ENCODE measurements at places on chromosomes 1 and 21. TPM values are rescaled to one million over a fixed set of nuclear protein-coding genes. Genes with fewer than 3 reads are reported as not detected.
A peak's percentile ranks its signal among the peaks of the same experiment; 100 is the strongest.

GRCh38 chr1:76336931-76337371, 262.4 kb downstream of the ST6GALNAC3 start:
- DNase-seq, result peak; percentile 48

GRCh38 chr1:86140281-86140880, 16.2 kb downstream of the COL24A1 start:
- DNase-seq, result no peak

GRCh38 chr21:32001390-32001789, 128.6 kb downstream of the HUNK start:
- no peak for DNase-seq

GRCh38 chr1:184866991-184867788, 107.1 kb downstream of the NIBAN1 start:
- DNase-seq, result peak; percentile 91

DNA sequence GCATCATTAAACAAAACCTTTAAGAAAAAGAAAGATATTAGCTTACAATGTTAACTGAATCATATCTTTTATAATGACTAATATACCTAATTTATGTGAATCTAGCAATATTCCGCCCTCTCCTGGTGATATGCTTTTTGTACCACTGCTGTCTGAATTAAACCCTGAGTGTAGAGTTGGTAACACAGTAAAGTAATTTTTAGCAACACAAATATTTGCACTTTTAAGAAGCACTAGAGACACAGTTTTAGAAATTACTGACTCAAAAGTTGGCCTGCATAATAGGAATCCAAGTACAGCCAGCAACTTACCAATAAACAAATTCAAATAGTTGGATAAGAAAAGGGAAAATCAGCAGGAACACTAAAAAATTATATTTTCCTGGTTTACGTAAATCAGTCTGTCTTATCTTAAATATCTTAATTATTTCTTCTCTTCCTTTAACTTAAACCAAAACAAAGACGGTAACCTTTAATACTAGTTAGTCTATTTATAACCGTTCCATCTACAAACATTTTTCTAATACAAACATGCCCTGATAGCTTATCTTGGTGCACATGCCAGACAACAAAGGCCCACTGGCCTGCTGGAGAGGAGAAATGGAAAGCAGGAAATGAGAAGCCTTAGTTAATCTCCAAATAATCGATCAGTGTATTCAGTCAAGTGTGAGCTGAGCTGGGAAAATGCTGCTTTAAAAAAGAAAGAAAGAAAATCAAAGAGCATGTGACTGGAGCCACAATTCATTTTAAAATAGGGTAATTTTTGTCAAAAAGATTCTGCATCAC, 246.0 kb downstream of the RERE start:
- DNase-seq, result peak; percentile 20

DNA sequence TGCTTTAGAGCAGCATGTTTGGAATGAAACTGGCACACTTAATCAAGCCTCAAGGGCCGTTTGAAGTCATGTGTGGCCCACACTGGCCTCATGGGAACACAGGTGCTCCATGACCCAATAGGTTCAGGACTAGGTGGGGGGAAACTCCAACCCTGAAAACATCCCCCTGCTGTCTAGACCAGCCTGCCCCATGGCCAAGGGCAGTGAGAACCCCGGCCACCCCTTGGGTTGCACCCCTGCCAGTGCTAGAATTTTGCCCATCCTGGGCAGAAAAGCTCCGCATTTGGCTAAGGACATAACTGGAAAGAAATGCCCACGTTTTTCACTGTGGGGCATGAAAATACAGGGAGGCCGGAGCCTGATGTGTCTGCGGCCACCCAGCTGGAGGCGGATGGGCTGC, 6.1 kb upstream of the PTGER3 start:
- no peak for DNase-seq

- DNase-seq, result no peak
Measured at GRCh38 chr1:46526013-46526690, 25.3 kb downstream of the KNCN start.

DNA sequence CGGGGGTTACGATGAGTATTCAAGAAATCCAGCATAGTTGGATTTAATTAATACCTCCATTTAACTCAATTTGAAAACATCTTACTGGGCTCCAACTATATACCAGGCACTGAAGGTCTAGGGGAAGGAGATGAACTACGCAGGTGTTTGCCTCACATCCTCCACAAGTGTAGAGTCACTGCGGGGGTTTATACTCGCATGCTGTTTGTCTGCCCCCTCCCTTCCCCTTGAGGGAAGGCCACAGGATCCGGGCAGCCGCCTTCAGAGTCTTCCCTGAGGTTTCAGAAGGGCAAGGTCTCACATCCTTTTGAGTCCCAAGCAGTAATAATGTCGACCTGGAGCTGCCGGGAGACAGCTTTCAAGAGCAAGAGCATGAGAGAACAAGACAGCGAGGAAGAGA, 142.4 kb upstream of the GALNT2 start:
- no peak for DNase-seq

GRCh38 chr1:18398791-18399530, 81.8 kb upstream of the KLHDC7A start:
- DNase-seq, result no peak

DNA sequence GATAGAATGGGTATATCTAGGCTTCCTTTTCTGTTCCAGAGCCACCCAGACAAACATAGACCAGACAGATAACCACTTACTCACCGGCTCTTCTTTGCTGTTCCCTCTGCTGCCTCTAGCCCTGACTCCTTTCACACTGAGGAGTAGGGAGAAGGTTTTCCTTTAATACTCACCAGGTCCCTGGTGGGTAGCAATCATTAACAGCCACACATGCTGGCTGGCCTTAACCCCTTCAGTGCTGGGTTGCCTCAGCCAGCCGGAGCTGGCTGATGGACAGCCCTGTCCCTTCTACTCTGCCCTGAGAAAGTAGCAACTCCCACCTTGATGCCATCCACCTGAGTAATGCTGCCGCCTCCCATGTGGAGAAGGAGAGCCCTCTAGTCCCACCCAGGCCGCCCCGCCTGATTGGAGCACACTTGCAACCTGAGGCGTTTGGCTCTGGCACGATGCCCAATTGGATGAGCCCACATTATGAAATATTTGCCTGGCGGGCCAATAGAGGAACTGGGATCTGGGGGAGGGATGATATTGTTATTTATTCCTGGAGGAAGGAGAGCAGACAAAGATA, 71.6 kb downstream of the PLEKHA6 start:
- peak; percentile 16 for DNase-seq

DNA sequence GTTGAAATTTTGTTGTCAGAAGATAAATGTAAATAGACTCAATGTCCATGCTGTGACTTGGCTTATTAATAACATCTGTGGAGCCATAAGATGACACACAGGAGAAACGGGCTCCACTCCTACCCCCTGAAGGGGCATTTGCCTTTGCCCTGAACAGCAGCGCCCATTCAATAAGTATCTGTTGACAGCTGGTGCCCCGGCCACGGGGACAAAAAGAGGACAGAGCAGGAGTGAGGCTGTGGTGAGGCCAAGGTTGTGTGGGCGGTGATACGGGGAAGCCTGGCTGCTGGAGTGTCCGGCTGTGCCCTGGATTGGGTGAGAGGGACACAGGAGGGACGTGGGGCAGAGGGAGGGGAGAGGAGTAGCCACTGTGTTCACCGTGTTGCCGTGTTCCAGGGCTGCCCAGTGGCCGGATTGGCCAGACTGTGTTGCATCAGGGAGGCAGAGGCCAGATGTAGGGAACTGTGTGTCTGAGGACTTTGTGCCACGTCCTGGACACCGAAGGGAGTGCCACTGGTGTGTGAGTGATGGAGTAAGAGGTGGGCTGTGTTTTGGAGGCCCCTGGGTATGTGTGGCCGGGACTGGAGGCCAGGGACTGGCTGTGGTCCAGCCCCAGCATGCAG, 15.1 kb downstream of the PRMT2 start:
- no peak for DNase-seq

- DNase-seq, result no peak
Measured at GRCh38 chr1:205444931-205445645, 10.8 kb downstream of the BLACAT1 start.

Gene SPATA45
- total RNA-seq, result not detected

Gene ADAM30
- total RNA-seq, result not detected

Gene GNAT2
- total RNA-seq, result 0.11 TPM

Gene CCDC185
- not detected for total RNA-seq
